ENCODE measurements at places on chromosomes 7 and 10.

DNA sequence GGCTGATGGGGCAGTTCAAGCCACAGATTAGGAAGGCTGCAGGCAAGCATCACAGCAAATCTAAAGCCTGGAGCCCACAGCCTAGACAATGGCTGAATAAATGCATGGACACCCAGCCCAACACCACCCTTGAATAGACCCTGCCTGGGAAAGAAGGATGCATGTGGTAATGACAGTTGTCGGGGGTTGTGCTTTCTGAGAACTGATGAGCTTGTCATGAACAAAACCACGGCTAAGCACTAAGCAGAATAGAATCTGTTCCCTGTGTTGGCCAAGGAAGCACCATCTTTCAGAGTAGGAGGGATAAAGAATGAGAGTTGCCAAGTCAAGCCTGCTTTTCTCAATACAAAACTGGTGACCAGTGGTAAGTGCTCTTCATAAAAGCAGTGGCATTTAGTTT, 66.1 kb upstream of the JCAD start:
- DNase-seq: no peak

- no peak for DNase-seq
These were observed 129.3 kb upstream of the PRR15 start for GRCh38 chr7:29434380-29434768.

DNA sequence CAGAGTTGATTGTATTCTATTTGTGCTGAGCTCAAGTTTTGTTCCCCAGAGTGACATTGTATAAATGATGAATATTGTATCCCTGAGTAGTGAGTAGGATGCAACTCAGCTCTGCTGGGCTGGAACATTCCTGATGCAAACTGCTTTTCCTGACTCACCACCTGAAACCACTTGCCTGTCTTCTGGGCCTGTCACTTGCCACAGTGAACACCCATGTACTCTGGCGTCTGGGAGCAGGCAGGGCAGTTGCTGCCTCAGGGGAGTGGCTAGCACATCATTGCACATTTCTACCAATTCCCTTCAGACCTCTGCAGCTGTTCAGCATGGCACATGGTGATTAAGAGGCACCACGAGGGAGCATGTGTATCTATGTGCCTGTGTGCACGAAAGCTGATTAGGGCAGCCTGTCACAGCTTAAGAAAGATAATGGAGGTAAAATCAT, 157.3 kb downstream of the SND1 start:
- no peak for DNase-seq

DNA sequence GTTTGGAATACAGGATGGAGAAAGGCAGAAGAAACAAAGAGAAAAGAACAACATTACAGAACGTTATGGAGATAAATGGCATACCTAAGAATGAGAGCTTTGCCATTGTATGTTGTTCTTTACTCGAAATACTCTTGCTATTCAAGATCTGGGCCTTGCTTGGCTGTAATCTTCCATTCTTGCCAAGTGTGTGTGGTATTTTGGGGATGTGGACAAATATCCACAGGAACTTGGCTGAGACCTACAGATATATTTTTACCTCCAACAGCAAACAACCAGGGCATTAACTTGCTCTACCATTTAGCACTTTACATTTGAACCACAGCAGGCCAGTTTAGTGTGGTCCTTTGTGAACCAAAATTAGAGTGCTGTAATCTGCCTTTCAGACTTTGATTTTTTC, 76.3 kb downstream of the DKK1 start:
- DNase-seq: no peak

DNA sequence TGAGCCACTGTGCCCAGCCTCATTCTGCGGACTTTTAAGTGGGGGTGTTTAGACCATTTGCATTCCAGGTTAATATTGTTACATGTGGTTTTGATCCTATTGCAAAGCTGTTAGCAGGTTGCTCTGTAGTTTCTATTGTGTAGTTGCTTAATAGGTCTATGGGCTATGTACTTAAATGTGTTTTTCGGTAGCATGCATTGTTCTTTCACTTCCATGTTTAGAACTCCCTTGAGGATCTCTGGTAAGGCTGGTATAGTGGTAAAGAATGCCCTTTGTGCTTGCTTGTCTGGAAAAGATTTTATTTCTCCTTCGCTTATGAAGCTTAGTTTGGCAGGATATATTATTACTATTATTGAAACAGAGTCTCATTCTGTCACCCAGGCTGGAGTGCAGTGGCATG, 13.4 kb upstream of the LRRD1 start:
- DNase-seq: no peak

DNA sequence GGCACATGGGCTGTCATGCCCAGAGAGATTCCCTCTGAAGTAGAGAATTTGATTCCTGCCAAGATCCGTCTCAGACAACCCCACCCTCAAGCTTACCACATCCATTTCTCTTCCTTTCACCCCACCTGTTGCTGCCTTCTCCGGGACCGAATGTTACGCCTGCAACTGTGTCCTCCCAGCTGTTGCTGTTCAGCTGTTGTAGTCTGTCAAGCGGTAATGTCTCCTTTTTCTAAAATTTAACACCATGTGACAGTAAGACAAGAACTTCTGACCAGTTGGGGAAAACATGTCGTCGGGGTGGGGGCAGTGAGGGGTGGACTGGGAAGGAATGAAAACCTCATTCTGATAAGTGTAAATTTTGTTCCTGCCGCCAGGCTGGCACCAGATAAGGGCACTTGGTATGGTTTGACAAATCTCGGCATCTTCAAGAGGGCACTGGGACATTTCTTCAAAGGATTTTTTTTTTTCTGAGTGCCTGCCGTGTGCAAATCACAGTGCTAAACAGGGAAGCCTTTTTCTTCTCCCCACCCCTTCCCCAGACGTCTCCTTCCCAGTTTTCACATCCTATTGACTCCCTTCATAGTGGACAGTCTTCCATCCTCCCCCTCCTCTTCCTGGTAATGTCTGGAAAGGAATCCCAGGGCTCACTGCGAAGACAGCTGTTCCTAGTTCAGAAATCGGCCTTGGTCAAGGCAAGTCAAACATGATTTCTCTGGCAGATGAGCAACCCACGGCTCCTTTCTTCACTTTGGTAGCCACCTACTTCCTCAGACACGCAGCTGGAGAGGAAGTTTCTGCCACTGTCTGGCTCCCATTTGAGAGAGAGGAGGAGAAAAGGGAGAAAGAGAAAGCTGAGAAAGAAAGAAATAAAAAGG, 5.0 kb upstream of the CELF2 start:
- DNase-seq: no peak

- DNase-seq: no peak
These were observed 446.1 kb downstream of the GRM8 start for GRCh38 chr7:126806614-126807013.

DNA sequence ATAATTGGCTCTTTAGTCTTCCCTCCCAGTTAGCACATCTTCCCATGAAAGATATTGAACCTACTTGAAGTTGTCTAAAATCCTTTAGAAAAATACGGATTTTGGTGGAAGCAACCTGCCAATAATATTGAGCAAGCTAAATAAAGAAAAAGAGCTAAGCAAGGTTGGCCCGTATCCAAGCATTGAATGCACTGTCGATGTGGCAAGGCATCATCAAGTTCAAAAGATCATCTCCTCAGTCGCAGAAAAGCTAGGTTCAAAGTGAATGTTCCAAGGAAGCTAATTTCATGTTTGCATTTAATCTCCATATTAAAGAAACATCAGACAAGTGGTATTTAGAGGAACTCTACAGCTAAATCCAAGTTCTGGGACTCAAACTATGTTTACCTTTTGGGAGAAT, 206.0 kb downstream of the MTERF1 start:
- DNase-seq: no peak

DNA sequence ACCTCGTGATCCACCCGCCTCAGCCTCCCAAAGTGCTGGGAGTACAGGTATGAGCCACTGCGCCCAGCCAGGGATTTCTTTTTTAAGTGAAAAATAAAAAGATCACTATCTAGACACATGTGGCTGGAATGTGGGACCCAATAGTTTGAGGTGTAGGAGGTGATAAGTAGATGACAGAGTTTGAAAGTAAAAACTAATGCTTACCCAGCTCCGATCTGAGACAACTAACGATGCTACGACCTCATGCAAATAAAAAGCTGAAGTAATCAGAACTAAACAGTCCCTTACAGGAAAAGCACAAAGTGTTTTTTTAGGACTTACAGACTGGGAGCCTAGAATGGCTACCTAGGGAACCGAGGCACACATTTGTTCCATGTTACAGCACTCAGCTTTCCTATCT, 23.0 kb downstream of the PCGF6 start:
- no peak for DNase-seq

- no peak for DNase-seq
These were observed 342.7 kb upstream of the ETV1 start for GRCh38 chr7:14332155-14332554.

DNA sequence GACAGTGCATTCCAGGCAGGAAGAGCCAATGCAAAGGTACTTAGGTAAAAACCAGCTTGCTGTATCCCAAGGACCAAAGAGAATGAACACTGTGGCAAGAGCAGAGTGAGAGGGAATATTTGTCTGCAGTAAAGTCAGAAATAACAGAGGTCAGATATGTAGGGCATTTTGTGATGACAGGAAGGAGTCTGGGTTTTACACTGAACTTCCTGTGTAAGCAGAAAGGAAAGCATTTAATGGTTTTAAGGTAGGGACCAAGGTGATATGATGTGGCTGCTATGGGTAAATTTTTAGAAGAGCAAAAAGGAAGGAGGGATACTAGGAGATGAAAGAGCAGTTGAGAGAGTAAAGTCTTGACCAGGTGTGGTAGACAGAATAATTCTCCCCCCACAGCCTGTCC, 10.1 kb downstream of the ABCB1 start:
- no peak for DNase-seq

- no peak for DNase-seq
These were observed 1.6 kb downstream of the POLM start for GRCh38 chr7:44080686-44081265.

DNA sequence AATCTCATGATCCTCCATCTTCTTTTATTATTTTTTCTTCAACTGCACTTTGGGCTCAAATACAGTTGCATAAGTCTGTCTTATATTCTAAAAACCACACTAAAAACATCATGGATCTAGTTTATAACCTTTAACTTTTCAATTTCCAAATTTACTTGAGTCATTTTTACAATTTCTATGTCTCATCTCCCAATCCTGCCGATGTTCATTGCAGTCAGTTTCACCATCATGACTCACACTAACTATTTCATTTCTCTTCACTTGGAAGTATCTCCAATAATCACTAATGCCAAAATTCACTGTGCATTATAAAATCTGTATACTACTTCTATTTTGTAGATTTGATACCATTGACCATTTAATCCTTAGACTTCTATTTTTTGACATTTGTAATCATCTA, 806.9 kb upstream of the SORCS1 start:
- DNase-seq: no peak

DNA sequence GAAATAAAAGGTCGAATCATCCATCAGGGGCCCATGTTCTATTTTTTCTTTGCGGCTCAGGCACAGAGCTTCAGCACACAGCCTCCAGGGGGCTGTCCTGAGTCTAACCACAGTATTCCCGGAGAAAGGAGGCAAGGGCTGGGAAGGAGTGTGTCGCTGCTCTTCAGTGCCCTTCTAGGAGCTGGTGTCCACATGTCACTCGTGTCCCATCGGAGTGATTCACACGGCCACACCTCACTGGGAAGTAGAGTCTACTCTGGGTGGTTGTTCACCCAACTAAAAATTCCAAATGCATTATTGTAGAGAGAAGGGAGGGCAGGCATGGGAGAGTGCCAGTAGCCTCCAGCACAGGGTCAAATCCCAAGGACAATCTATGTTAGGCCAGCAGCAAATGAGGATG, 114.8 kb upstream of the LANCL2 start:
- DNase-seq: no peak

DNA sequence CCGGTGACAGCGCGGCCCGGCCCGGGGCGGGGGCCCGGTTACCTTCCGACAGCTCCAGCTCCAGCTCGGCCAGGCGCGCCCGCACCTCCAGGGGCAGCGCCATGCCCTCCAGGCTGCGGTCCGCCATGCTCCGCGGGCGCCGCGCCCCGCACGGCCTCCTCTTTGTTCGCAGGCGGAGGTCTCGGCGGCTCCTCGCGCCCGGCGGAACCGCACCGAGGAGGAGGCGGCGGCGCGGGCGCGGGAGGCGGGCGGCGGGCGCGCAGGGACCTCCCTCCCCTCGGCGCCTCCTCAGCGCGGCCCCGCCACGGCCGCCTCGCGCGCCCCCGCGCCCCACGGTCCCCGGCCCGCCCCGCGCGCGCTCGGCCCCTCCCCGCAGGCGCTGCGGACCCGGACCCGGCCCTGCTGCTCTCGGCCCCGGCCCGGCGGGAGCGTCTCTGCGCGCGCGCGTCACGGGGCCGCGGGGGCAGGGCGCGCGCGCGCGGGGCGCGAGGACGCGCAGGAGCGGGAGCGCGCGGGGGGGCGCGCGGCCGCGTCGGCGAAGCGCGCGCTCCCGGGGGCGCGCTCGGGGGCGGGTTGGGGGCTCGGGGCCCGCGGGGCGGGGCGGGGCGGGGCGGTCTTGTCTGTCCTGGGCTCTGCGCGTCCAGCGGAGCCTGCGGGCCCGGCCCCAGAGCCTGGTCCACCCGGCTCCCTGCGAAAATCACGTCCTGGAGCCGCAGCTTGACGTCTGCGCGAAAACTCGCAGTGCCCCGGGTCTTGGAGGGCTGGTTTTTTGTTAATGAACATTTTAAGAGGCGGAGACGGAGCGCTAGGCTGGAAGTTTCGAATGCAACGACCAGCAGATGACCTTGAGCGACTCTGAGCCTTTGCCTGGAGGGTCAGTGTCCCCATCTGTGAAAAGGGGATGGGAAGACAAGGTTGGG, at the start of gene DIP2C:
Gene DIP2C, minus strand, starts transcription at position 217 of the 920 bp plus-strand sequence. Its CDS starts 90 bp downstream, at position 127.
- DNase-seq: no peak

- DNase-seq: no peak
These were observed 99.6 kb downstream of the GRK5 start for GRCh38 chr10:119306986-119307392.

- no peak for DNase-seq
These were observed 54.2 kb upstream of the FHIP2A start for GRCh38 chr10:114767101-114767985.

DNA sequence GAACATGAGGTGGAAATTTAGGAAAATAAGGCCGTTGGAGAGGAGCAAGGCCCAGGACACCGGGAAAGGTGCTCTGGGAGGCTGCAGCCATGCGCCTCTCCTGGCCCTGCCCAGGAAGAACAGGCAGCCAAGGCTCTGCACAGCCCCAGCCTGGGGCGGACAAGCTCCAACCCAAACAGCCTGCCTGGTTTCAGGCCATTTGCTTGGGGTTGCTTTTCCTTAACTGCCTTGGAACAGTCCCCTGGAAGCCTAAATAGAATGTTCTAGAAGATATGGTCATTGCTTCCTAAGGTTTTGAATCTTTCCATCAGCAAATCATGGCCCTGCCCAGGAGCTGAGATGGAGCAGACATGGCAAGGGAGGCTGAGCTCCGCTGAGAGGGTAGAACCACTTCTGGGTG, 11.0 kb downstream of the VSTM4 start:
- DNase-seq: no peak
